ENCODE measurements at places on chromosomes 4 and X.

GRCh38 chrX:9746148-9746888, 19.3 kb downstream of the GPR143 start:
- DNase-seq, result no peak

DNA sequence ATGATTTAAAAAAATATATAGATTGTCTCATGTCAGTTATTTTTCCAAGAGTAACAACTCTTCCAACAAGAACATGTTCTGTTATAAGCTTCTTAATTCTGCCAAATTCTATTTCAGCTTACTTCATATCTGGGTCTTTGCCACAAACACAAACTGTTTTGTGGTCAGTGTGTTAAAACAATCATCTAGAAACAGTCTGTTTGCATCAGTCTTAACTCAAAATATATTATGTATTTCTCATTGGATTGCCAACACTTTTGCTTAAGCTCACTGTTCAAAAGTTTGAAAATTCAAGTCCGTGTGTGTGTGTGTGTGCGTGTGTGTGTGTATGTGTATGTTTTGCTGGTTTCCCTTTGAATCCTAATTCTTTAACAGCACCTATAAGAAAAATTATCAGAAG, 752.3 kb upstream of the NDST4 start:
- DNase-seq, result no peak

GRCh38 chr4:106046083-106046482, 150.8 kb downstream of the NPNT start:
- no peak for DNase-seq

- no peak for DNase-seq
Observed at GRCh38 chr4:140704964-140705363, 51.2 kb downstream of the TBC1D9 start.

- DNase-seq, result no peak
Observed at GRCh38 chr4:113316879-113317278, 267.4 kb downstream of the ANK2 start.

- no peak for DNase-seq
Observed at GRCh38 chr4:69907151-69907550, 23.7 kb upstream of the CSN1S1 start.

DNA sequence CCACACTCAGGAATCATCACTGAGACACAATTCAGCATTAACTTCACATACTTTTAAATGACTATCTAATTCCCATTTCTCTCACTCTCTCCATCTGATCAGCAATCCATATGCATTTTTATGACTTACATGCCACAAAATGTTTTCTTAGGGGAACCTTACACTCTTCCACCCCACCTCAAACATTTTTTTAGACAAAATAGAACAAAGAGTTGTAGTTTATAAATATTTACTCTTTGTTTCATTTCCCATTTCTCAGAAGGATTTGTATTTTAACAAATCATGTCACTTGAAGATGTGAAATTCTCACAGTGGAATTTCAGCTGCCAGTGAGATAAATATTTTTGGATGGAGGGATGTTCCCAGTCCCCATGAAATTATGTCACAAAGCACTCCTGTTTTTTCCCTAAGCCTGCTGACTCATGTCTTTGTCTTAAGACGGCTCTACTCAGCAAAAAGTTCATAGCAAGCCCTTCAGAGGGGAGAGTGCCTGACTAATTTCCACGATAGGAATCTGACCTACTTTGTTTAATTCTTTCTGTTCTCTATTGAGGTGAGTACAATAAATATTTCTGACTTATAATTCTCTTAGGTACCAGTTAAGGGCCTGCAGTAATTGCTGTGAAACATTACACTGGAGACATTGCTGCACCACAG, 257.7 kb downstream of the THOC2 start:
- no peak for DNase-seq

- no peak for DNase-seq
Observed at GRCh38 chr4:78653655-78654054, 102.1 kb downstream of the ANXA3 start.

DNA sequence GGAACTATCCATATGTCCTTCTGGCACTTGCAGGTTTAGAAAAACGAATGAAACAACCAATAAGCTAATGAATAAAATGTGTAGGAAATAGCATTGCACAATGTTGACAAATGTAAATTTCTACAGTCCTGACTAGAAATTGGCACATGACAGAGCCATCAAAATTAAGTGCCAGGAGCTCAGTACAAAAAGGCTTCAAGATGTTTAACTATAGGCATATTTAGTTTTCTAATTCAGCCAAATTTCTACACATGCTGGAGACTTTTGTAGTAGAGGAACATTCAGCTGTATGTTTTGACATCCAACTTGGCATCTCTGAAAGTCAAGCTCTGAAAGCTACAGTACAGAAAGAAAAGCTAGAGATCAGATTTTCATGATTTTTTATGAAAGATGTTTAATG, 1999.4 kb upstream of the AGA start:
- no peak for DNase-seq

- DNase-seq, result no peak
Observed at GRCh38 chr4:56480691-56481090, 13.3 kb downstream of the SRP72 start.

DNA sequence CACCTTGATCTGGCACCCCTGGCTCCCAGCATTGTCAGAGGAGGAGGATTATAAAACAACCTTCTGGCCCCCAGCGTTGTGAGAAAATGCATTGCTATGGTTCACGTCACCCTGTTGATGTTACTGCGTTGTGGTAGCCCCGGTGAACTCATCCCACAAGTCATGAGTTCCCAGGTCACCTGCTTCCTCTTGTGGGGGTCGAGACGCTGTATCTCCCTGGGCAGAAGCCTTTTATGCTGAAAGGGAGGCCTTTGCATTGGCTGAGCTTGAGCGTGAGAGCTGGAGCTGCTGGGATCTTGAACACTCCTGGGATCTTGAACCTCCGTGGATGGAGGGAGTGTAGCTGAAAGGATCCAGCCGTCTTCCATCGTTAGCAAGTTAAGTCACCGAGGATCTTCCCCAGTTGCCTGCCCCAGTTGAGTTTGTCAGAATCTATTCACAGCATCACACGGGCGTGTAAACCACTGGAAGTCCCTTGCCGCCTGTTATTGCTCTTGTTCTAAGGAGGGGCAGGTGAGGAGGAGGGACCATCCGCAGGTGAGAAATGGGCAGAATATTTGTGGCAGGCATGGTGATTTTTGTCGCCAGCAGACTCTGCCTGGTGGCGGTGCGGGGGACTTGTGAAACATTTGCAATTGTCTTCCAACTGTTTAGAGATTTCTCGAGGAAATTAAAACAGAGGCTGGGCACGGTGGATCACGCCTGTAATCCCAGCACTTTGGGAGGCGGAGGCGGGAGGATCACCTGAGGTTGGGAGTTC, 299.9 kb downstream of the ASMT start:
- no peak for DNase-seq

DNA sequence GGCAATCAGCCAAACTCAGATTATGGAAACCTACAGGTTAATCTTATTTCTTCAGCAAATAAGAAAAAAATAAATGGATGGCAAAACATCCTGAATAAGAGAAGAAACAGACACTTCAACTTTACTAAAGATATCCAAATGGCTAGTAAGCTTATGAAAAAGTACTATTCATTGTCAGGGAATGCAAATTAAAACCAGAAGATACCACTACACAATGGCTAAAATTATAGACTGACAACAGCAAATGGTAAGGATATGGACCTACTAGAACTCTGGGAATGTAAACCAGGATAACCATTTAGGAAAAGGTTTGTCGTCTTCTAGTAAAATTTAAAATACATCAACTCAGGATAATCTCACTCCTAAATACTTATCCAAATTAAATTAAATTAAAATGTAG, 24.3 kb downstream of the GRSF1 start:
- no peak for DNase-seq

DNA sequence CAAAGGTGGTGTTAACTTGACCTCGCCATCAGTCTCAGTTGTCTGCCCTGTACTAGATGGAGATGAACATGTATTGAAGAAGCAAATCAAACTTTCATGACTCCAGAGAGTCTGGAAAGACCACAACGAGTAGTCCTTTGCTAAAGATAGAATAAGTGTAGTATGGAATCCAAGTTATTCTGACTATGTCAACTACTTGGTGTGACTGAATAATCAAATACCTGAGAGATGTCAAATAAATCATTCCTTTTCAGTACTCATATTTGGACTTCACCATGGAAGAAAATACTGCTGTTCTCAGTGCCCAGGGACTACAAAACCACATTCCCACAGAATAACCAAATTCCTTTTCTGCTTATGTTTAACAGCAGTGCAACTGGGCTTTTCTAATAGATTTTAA, 161.2 kb upstream of the SPRY1 start:
- no peak for DNase-seq

DNA sequence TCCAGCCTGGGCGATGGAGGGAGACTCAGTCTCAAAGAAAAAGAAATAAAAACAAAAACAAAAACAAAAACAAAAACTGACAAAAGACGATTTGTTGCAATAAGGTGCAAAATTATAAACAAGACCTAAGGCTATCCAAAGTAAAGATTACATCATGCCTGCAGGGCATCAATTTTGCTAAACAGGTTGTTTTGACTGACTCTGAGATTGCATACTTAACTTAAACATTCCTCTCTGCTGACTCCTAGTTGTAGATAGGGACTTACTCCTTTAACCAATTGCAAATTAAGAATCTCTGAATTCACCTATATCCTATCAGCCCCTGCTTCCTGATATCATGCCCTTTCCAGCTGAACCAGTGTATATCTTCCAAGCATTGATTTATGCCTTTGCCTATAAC, 2687.3 kb downstream of the PCDH7 start:
- no peak for DNase-seq

- no peak for DNase-seq
Observed at GRCh38 chrX:42524379-42524778, 253.6 kb downstream of the PPP1R2C start.

DNA sequence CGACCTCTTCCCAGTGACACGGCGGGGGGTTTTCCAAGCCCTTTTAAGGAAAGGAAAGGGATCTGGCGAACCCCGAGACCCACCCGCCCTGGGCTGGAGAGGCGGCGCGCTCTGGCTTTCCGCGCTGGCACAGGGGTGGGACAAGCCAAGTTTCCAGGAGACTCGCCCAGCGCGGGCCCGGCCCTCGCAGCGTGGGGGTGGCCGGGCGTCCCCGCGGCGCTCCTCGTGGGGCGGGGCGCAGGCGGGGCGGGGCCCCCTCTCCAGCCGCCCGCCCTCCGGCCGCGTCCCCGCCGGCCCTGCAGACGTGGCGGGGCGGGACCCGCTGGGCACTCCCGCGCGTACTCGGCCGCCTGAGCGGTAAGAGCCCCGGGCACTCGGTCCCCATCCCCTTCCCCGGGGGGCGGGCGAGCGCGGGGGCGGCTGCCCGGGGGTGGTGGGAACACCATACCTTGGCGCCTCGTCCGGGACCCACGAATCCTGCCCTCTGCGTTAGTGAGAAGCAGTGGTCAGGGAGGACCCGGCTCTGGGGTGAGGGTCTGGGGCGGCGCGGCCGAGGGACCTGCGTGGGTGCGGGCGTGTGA, at the start of gene FAM114A1:
FAM114A1 (plus strand) TSS at position 329 of the 581 bp plus-strand sequence. CDS start 10,273 bp downstream, outside the sequence.
- peak; percentile 48 for DNase-seq

DNA sequence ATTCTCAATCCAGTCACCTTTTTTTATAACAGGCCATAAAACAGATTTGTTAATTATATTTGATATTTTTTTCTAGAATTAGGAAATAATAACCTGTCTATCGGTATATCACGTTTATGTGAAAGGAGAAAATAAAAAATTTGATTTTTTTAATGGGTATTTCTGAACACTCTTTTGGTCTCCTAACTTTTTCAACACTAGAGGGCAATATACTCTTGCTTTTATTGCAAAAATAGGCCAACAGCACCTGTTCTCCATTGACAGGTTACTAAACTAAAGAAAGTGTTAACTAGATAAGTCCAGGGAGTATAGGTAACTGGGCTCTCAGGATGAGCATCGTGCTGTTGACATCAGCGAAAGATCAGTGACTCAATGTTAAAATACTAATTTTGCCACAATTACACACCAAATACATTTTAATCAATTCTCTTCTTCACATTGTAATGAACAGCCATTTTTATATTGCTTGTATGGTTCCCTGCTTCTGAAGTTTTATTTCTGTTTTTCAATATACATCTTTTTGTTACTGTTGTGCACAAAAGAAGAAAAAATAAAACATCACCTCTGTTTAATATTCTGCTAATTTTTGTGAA, 22.8 kb downstream of the NDST4 start:
- DNase-seq, result no peak

- DNase-seq, result no peak
Observed at GRCh38 chr4:132101526-132101925, 1047.6 kb upstream of the PCDH10 start.

- DNase-seq, result no peak
Observed at GRCh38 chr4:184816962-184817361, 8.8 kb downstream of the ACSL1 start.

DNA sequence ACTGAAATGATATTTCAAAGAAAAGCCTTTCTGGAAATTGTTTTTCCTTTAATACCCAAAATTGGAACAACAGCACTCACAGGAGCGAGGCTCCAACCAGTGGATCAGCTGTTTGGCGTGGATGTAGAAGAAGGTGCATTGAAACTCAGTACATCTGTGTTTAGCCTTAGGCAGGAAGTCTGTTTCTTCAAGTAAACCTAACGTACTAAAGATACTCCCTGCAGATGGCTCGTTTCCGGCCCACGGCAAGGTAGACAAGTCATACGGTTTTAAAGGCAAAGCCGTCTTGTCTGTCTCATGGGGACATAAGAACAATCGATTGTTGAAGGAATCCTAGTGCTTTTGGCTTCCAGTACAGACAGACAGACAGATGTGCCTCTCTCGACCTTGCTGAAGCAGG, 50.0 kb upstream of the CLCN4 start:
- no peak for DNase-seq

GRCh38 chr4:3364199-3364598, 71.4 kb downstream of the RGS12 start:
- no peak for DNase-seq

DNA sequence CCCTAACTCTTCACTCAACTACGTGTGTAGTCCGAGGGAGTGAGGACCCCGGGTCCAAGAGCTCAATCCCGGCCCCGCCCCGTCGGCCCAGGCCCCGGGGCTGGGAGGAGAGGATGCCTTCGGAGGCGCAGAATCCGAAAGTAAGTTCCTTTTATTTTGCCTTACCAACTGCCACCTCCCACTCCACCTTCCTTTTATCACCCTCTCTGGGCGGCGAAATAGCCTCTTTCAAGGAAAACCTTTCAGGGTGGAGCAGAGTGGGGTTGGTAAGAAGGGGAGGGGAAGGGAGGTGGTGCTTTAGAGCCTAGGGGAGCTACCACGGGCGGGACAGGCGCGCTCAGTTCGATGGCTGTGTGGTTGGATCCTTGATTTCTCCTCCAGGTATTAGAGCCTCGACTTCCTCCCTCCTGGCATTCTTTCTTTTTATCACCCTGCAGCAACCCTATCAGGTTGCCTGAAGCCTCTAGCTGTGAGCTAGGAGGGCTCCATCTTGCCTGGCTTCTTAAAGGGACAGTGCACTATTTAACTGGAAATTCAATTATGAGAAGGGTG, 191.2 kb downstream of the RRAGB start:
- DNase-seq, result no peak

GRCh38 chr4:16672421-16672820, 226.0 kb downstream of the LDB2 start:
- DNase-seq, result no peak

DNA sequence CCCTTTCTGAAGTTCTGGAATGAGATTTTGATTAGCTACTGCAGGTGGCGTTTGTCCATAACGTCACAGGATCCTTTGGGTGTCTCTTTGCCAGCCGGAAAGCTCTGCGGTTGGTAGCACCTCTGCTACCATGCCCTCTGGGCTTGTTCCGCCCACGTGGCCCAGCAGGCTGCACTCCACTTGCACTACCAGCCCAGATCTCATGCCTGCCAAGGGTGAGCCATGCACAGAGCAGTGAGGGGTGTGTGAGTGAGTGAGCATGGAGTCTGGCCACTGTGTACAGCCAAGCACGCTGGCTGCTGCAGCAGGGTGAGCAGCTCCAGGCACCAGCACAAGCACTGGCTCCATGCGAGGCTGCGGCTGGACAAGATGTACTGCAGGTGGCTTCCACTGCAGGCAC, 6.6 kb upstream of the HNRNPD start:
- no peak for DNase-seq

GRCh38 chr4:82885410-82885809, 5.5 kb downstream of the SEC31A start:
- no peak for DNase-seq
